ENCODE measurements at places on chromosomes 1 and 21.

GRCh38 chr1:74316302-74316701 lies 81.1 kb downstream of the TNNI3K start:
- DNase-seq, result no peak

DNA sequence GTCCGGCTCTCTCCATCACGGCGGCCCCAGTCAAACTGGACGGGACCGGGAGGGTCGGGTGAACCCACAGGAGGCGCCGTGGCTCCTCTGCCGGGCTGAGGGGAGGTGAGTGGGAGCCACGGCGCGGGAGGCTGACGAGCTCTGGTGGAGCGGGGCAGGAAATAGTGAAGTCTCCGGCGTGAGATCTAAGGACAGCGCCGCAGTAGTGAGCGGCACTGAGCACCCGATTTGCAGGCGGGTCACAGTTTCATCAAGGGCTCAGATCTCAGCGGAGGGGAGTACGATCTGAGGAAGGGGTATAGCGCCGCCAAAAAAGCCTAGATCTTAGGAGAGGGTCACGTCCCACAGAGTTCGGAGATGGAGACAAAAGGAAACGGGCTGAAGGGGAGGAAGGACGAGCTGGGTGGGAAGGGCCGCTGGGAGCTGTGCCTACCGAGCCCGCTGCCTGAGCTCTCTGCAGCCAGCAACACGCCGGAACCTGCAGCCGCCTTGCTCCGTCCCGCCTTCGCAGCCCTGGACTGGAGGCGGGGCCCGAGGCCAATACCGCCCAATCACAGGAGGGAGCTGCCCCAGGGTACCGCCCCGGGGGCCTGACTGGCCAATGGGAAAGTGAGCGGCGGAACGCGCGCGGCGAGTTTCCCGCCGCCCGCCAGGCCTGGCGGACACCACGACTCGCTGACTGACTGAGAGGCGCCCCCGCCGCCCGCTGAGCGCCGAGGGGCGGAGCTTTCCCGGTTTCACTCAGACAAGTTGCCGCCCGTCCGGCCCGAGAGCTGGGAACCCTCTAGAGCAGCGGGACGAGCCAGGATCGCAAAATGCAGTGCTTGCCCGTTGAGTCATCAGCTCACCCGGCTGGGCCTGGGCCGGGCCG lies 1.9 kb downstream of the SFN start:
- DNase-seq, result peak; percentile 98

DNA sequence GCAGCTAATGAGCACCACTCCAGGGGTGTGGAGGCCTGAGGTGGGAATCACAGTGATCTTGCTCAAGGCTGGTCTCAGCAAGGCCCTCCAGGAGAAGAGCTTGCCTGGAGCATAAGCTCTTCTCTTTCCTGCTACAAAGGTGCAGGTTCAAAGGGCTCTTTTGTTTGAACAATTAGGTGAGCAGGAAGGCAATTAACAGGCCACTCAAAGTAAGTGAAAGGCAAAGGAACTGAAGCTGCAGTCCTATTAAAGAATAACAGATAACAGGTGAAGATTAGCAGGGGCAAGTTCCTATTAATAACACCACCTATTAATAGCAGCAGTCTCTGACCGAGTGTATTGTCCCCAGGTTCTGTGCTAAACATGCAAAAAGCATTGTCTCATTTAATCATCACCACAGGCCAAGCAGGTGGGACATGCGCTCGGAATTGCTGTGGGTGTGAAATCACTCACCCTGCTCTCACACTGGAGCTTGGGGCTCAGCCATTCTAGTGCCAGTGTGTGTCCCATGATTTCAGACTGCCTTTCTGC lies 113.8 kb downstream of the RHOU start:
- no peak for DNase-seq

- DNase-seq, result no peak
Measured at GRCh38 chr1:205133287-205133686, 11.5 kb upstream of the RBBP5 start.

DNA sequence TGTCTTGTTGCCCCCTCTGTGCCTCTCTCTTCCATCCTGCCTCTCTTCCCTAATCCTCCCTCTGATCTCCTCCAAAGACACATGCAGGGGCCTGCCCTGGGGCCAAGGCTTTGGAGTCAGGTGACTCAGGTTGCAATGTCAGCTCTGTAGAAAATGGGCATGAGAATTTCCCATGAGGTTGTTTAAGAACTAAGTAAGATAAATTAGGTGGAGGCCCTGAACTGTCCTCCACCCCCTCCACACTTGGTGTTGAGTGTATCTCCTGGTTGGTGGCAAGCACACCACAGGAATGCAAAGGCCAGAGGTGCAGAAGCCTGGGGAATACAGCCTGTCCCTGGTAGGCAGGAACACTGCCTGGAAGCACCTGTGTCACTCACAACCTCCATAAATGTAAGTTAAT lies 63.9 kb upstream of the GRIK3 start:
- peak; percentile 2 for DNase-seq
